Left renal pelvis (tissue), 4 donors: ENCODE measurements at places on chromosomes 7 and 10. TPM values are rescaled to one million over a fixed set of nuclear protein-coding genes. Genes with fewer than 3 reads are reported as not detected.

The ARHGAP22 gene
- polyA plus RNA-seq = 1.3 TPM

The CACNB2 gene
- polyA plus RNA-seq = 6.0 TPM

The TMEM26 gene
- polyA plus RNA-seq = 12.7 TPM

The OR2A1 gene
- 0.63 TPM for polyA plus RNA-seq

The GDF10 gene
- polyA plus RNA-seq = 1.1 TPM

The SLC25A28 gene
- 48.6 TPM for polyA plus RNA-seq

The CFTR gene
- 9.1 TPM for polyA plus RNA-seq

The MNX1 gene
- polyA plus RNA-seq = not detected

The CYP3A4 gene
- polyA plus RNA-seq = 0.15 TPM

The NCF1 gene
- 2.0 TPM for polyA plus RNA-seq

The TCAF2 gene
- 3.6 TPM for polyA plus RNA-seq

The NRG3 gene
- 3.9 TPM for polyA plus RNA-seq

The CALML3 gene
- not detected for polyA plus RNA-seq
